ENCODE measurements at places on chromosomes 12 and 14. TPM values are rescaled to one million over a fixed set of nuclear protein-coding genes. Genes with fewer than 3 reads are reported as not detected.

CLEC4A gene
- 0.37 TPM for total RNA-seq

TEX52 gene
- not detected for total RNA-seq

DNA sequence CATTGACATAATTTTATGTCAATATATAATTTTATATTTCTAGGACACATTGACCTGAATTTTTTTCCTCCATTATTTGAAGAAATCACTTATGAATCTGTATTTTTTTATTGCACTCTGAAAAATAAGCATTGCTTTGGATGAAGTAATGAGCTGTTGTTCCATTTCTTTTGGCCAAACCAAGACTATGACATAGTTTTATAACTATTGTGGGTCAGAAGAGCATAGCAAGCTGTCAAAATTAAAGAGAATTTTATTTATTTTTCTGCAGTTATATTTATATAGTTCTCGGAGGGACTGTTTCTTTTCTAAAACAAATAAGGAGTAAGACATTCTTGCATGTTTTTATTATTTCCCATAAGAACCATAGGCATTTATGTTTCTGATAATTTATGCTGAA lies 8.5 kb downstream of the C12orf75 start:
- DNase-seq: no peak

DNA sequence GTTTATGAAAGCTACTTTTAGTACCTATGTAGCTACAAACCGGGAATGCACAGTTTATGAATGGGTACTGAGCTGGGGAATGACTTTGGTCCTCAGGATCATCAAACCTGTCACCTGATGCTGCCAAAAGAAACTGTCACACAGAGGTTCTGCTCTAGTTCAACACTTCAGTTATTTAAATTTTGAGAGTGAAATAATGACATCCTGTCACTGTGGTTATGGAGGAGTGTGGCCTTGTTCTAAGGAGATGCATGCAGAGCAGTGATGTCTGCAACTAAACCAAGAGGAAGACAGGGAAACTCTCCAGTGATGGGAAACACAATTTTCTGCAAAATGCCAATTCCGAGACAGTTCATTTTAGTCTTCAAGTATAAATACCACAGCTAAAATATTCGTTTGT lies 4.8 kb upstream of the AEBP2 start:
- no peak for DNase-seq

DNA sequence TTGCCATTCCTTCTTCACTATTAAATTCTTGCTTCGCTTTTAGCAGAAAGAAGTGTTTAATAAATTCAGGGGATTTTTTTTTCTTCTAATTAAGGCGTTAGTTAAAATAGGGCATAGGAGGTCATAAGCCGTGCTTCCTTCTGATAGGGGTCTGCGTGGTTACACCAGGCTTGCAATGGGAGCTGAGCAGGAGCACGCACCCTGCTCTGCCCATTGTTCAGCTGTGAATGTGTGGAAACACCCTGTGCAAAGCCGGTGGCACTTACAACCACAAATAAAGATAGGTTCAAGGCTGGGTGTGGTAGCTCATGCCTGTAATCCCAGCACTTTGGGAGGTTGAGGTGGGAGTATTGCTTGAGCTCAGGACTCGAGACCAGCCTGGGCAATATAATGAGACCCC lies 162.1 kb downstream of the PRKCH start:
- no peak for DNase-seq

DNA sequence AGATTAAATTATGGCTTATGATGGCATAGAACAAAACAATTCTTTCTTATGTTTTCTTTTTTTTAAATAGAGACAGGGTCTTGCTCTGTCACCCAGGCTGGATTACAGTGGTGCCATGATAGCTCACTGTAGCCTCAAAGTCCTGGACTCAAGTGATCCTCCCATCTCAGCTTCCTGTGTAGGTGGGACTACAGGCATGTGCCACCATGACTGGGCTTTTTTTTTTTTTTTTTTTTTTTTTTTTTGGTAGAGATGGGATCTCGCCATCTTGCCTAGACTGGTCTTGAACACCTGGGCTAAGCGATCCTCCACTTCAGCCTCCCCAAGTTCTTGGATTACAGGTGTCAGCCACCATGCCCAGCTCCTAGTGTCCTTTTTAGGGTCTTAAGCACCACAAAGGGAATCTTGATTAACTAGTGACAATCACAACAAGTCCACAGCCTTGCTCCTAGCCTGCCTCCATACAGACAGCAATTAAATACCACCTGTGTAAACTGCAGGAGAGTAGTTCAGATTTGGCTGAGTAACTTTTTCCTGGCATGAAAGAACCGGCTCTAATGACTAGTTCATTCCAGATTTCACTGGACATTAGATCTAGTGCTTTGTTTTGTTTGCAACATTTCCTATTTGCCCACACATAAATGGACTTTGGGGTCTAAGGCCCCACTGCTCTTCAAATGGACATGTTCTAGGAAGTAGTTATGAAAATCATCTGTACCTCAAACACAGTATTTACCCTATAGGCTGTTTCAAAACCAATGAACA lies 61.6 kb downstream of the SH2B3 start:
- DNase-seq: no peak

- no peak for DNase-seq
Measured at GRCh38 chr14:85991156-85991555, 461.2 kb downstream of the FLRT2 start.

GRCh38 chr12:42617622-42618021 lies 28.1 kb upstream of the PRICKLE1 start:
- no peak for DNase-seq

DNA sequence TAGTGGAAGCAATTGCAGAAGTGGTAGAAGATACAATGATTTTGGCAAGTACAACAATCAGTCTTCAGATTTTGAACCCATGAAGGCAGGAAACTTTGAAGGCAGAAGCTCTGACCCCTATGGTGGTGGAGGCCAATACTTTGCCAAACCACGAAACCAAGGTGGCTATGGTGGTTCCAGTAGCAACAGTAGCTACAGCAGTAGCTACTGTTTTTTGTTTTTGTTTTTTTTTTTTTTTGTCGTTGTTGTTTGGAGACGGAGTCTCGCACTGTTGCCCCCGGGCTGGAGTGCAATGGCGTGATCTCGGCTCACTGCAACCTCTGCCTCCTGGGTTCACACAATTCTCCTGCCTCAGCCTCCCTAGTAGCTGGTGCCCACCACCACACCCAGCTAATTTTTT lies 47.4 kb downstream of the IFNG-AS1 start:
- DNase-seq: no peak
